ENCODE measurements at places on chromosomes 16 and 17.

- no peak for DNase-seq
Measured at GRCh38 chr17:65046236-65046635, 10.3 kb downstream of the GNA13 start.

- no peak for DNase-seq
Measured at GRCh38 chr17:45677770-45678169, 106.3 kb upstream of the CRHR1 start.

GRCh38 chr16:50469744-50470321 lies 78.4 kb upstream of the NKD1 start:
- DNase-seq, result no peak

DNA sequence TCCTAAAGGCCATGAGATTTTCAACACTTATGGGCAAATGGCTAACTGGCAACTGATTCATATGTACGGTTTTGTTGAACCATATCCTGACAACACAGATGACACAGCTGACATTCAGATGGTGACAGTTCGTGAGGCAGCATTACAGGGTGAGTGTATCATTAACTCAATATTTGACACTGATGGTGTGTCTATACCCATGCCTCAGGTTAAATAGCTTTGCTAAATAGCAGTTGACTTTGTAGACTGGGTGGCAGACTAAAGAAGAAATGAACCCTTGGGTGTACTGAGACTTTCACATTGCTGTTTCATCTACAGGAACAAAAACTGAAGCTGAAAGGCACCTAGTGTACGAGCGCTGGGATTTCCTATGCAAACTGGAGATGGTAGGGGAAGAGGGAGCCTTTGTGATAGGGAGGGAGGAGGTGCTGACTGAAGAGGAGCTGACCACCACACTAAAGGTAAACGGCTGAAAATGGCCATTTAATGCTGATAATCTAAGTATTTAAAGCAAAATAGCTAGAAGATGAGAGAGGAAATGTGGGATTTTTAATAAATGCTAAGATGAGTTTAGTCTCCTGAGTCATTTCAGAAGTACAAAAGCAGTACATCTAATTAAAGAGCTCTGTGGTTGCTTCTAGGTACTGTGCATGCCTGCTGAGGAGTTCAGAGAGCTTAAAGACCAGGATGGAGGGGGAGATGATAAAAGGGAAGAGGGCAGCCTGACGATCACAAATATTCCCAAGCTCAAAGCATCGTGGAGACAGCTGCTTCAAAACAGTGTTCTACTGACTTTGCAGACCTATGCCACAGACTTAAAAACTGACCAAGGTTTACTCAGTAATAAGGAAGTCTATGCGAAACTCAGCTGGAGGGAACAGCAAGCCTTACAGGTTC lies 3.0 kb downstream of the SETD6 start:
- no peak for DNase-seq

GRCh38 chr17:33940769-33941370 lies 314.2 kb upstream of the CCL2 start:
- DNase-seq, result no peak

- DNase-seq, result no peak
Measured at GRCh38 chr16:49020436-49020835, 261.2 kb downstream of the CBLN1 start.

GRCh38 chr17:50771991-50772785 lies 4.9 kb upstream of the ANKRD40CL start:
- DNase-seq, result no peak

GRCh38 chr16:1258906-1259759 lies 3.3 kb downstream of the TPSD1 start:
- DNase-seq, result no peak

- DNase-seq, result no peak
Measured at GRCh38 chr16:21192991-21193390, 18.4 kb downstream of the ZP2 start.

DNA sequence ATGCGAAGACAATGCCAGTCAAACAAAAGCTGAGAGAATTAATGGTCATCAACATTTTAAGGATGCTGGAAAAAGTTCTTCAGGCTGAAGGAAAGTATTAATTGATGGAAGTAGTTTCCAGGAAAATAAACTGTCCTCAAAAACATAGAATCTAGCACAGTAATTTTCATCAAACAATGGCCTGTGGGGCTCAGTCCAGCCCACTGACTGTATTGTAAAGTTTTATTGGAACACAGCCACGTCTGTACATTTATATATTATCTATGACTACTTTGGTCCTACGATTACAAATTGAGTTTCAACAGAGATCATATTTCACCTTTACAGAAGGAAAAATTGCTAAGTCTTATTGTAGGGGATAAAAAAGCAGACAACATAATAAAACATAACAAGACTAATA lies 484.5 kb downstream of the KCNJ2 start:
- no peak for DNase-seq

DNA sequence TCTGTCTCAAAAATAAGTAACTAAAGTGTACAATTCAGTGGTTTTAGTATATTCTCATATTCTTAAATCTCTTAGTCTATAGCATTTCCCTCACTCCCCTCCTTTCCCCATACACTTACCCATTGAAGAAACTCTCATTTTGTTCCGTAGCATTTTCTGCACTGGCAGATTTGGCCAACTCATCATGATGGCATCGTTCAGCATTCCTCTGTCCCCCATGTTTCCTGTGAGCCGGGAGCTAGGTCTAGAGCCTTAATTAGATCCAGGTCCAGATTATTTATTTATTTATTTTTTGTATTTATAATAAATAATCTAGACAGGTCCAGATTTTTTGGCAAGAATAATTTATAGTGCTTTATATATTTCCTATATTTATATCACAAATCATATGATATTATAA lies 31.0 kb downstream of the HEATR3 start:
- DNase-seq, result no peak

DNA sequence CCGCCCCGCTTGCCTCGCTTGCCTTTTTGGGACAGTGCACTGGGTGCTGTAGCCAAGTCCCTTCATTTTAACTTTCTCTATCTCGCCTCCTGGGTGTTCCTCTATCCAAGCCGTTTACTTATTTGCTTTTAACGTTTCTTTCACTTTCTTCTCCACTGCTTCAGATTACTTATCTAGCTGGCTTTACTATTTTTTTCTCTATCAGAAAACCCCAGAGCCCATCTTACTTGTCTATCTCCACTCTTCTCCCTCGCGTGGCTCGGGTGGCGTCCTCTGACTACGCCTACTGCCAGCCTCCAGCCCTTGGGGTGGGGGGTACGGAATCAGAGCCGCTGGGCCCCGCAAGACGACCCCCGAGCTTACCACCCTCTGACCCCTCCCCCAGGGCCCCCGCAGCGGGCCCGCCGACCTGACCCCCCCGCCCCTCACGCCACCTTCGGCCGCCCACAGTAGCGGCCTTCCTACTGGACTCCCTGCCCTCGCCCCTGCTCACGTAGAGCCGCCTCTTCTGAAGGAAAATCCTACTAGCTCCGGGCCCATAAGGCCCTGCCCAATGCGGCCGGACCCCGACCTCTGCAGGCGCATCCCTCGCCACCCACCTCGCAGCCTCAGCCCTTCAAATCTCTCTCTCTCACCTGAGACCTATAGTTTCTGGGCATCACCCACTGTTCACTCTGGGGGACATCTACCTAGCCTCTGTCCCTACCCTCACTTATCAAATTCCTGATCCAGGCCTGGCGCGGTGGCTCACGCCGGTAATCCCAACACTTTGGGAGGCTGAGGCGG lies 1.0 kb upstream of the SLC12A4 start:
- peak; percentile 16 for DNase-seq

DNA sequence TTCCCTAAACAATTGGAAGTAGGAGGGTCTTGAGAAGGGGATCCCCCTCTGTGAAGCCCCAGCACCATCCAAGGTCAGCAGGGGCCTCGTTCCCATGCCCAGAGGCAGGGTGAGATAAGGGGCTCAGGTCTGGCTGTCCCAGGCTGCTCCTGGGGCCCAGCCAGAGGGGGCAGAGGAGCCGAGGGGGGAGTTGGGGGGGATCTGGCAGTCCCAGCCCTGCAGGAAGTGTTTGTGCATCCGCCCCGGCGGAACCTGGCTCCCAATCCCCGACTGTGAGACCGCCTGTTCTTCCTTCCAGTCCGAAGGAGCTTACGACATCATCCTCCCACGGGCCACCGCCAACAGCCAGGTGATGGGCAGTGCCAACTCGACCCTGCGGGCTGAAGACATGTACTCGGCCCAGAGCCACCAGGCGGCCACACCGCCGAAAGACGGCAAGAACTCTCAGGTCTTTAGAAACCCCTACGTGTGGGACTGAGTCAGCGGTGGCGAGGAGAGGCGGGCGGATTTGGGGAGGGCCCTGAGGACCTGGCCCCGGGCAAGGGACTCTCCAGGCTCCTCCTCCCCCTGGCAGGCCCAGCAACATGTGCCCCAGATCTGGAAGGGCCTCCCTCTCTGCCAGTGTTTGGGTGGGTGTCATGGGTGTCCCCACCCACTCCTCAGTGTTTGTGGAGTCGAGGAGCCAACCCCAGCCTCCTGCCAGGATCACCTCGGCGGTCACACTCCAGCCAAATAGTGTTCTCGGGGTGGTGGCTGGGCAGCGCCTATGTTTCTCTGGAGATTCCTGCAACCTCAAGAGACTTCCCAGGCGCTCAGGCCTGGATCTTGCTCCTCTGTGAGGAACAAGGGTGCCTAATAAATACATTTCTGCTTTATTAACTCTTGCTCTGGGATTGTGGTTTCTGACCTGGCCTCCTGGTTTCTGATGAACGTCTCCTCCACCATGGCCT lies 14.9 kb downstream of the GPRC5C start:
- no peak for DNase-seq

GRCh38 chr16:48575471-48576050 lies 34.4 kb downstream of the N4BP1 start:
- no peak for DNase-seq

DNA sequence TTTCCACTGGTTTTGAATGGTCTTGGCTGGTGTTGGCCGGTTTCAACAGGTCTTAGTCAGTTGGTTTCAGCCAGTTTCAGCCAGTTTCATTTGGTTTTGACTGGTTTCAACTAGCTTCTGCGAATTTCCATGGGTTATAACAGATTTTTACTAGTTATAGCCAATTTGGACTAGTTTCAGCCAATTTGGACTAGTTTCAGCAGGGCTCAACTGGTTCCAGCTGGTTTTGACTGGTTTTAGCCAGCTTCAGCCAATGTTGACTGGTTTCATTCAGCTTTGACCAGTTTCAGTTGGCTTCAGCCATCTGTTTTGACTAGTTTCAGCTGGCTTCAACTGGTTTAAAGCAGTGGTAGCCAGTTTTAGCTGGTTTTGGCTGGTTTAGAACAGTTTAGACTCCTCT lies 432.6 kb downstream of the UTP18 start:
- DNase-seq, result no peak

GRCh38 chr17:1529863-1530262 lies 13.5 kb upstream of the INPP5K start:
- no peak for DNase-seq

DNA sequence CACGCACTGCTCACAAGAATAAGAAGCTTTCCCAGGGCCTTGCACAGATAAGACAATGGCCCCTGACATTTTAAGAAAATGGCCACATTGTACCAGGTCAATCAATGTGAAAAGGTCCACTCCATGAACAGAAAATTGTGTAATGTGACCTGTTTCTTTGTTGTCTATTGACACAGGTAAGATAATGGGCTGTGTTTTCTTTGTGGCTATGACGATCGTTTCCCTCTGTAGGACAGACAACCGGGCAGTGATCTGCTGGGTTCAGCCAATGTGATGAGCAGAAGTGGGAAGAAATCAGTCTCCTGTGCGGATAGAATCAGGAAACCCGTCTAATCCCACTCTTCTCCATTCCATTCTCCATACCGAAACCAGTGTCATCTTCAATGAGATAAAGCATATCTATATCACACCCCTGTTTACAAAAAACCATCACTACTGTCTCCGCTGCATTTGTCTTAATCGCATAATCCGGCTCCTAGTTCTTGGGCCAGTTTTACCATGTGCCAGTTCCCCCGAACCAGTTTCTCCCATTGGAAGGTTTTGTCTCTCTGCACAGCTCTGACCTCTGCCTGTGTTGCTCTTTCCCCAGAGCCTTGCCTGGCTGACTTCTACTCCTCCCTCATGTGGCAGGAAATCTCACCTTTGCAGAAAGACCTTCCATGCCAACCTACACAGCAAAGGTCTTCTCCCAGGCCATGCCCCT lies 66.9 kb upstream of the ATF7IP2 start:
- no peak for DNase-seq

GRCh38 chr17:9987779-9988585 lies 82.9 kb upstream of the RCVRN start:
- peak; percentile 27 for DNase-seq

DNA sequence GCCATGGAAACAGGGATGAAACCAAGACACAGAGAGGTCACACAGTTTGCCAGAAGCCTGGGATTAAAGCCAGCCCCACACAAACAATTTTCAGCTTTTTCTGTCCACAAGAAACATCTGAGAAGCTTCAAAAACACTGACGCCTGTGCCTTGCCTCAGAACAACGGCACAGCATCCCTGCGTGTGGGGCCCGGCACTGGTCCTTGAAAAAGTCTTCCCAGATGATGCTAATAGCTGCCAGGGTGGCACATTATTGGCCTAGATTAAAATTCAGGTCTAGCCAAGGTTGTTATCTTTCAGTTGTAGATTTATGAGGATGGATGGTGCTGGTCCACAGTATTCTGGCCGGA lies 321.4 kb downstream of the HAPSTR1 start:
- no peak for DNase-seq

- DNase-seq, result no peak
Measured at GRCh38 chr17:4672055-4672630, 30.7 kb upstream of the ALOX15 start.

GRCh38 chr16:84643180-84643583 lies 5.1 kb upstream of the KLHL36 start:
- no peak for DNase-seq

DNA sequence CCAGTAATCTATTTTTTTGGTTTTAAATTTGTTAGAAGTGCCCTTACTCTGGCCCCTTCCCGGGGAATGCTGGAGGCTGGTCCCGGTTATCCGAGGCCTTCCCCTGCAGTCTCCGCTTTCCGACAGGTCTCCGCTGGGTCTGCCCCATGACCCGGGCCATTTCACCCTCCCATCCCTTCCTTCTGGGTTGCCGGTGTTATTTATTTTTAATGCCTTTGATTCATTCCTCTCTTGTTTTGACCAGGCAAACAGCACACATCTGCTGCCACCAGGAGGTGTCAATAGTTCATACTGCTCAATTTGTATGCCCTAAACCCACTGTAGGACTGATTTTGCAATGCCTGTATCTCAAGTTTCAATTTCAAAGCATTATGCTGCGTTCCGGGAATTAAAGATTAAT lies 113.2 kb upstream of the IRX5 start:
- no peak for DNase-seq

- DNase-seq, result peak; percentile 50
Measured at GRCh38 chr17:62064791-62065563, at the start of gene MED13. TSS of gene MED13 (minus strand) at chr17:62065278. CDS start at chr17:62065205, 73 bp downstream.

All from CD4-positive, alpha-beta T cell treated with Interleukin-15 for 4 hours (primary cell).